MV-4-11 (cell line): ENCODE measurements at places on chromosomes 7 and 10.

DNA sequence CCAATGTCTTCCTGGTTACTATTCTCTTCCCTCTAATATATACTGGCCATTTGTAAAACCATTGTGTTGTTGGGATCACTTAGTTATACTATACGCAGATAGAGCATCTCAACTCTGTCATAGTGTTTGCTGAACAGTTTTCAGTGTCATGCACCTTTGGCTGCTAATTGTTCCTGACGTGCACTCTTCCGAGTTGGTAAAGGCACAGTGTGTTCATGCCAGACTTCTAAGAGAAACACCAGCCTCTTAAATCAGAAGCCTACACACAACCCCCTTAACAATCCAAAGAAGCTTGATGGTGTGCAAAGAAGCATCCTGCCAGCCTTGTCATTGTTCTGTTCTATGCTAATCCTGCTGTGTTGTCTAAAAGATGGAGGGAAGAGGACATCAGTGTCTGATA, 131.1 kb downstream of the MAPK8 start:
- no peak for DNase-seq

DNA sequence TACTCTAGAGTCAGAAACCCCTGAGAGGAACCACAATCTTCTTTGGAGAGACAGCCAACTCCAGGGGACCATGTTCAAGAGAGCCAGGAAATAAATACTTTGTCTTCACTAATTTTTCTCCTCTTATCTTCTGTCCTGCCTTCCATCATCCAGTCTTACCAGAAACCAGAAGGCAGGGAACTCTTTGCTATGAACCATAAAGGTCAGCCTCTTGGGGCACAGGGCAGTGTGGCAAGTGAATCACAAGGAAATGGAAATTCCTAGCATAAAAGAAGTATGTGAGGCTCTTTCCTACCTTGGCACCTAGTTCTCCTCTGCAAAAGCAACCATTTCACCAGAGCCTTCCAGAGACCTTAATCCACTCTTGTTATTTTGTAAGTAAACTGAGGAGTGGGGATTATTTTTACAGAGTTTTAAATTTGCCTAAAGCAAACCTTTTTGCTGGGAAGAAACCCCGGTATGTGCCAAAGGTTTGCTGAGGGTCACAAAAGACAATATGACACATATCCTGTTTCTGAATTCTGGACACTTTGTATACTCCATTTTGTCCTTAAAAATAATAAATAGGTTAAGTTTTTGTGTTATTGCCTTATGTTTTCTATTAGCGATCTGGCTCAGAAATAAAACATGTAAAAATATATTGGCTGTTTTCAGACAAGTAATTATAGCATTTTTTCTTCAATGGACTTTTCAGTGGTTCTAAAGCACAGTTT, 87.1 kb downstream of the ADAM22 start:
- DNase-seq, result no peak

DNA sequence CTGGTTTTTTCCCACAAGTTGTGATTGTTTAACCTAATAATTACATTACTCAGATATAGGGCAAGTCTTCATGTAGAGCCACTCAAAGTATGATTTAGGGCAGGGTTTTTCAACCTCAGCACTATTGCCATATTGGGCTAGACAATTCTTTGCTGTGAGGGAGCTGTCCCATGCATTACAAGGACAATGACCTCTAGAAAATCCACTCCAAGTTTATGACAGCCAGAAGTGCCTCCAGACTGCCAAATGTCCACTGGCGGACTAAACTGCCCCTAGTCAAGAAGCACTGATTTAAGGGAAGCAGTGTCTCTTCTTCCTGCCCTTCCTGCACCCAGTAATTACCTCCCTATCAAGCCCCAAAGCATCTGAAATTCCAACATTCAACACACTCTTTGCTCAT, 54.4 kb downstream of the ZNF800 start:
- DNase-seq, result no peak

DNA sequence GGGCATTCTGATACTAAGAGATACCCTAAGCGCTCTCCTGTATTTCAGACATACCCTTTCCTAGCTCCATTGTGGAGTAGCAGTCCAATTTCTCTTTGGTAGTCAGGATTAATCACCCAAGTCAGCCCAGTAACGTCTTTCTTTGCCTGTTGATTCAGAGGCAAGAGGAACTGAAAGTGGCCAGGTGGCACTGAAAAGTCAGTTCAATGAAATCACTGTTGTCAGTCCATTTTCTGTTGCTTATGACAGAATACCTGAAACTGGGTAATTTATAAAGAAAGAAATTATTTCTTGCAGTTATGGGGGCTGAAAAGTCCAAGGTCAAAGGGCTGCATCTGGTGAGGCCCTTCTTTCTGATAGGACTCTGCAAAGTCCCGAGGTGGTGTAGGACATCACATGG, 40.2 kb downstream of the ANKRD61 start:
- peak; percentile 25 for DNase-seq

GRCh38 chr7:152035817-152036216, 10.3 kb downstream of the GALNT11 start:
- peak; percentile 12 for DNase-seq

DNA sequence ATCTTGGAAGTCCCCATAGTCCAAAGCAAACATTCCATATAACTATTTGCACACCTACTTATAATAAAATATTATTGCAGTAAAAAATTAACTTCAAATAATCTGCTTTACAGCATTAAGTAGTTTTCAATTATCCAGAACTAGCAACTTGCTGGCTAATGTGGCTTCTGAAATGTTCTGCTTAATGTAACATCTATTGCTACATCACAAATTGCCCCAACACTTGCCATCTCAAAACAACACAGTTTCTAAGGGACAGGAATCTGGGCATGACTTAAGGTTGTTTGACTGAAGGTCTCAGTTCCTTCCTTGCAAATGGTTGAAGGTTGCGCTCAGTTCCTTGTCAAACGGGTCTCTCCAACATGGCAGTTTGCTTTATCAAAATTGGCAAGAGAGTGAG, 378.5 kb upstream of the SEMA3C start:
- DNase-seq, result no peak
